Right atrium auricular region (tissue), 2 donors: ENCODE measurements at places on chromosomes 13 and 19.

- no peak overlapping the region for H3K4me3 ChIP-seq
- H3K27ac ChIP-seq = no peak overlapping the region
- no peaks in the 10 kb centered on the region for H3K36me3 ChIP-seq
- H3K27me3 ChIP-seq = no peaks in the 10 kb centered on the region
These were observed 48.3 kb upstream of the C1QTNF9B start for GRCh38 chr13:23945612-23946011.

DNA sequence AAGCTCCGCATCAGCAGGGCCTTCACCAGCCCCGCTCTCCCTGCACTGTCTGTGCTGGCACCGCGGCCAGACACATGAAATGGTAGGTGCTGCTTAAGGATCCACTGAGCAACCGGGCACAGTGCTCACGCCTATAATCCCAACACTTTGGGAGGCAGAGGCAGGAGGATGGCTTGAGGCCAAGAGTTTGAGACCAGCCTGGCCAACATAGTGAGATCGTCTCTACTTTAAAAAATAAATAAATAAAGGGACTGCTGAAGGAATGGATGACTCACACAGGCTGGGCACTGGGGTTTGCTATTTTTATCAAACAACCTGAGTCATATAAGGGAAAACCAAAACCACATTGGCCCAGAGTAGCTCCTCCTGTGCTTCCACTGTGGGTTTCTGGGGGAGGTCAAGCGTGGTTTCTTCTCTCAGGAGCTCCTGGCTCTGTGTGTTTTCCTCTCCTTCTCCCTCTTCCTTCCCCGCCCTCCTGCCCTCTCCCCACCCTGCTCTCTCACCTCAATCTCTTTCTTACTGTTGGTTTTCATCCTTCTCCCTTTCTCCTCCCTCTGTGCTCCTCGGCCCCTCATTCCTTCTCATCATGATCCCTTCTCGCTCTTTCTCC, 21.3 kb downstream of the VRK3 start:
- peaks cover 16% of the 10 kb centered on the region for H3K4me1 ChIP-seq
- H3K27me3 ChIP-seq = no peaks in the 10 kb centered on the region
- H3K27ac ChIP-seq = no peak overlapping the region
- H3K36me3 ChIP-seq = peaks cover 85% of the 10 kb centered on the region
- H3K4me3 ChIP-seq = no peak overlapping the region
- peak; percentile 77 for DNase-seq

- no peak for DNase-seq
- H3K27me3 ChIP-seq = no peaks in the 10 kb centered on the region
These were observed 344 bp upstream of the HAUS5 start for GRCh38 chr19:35612224-35612558.

DNA sequence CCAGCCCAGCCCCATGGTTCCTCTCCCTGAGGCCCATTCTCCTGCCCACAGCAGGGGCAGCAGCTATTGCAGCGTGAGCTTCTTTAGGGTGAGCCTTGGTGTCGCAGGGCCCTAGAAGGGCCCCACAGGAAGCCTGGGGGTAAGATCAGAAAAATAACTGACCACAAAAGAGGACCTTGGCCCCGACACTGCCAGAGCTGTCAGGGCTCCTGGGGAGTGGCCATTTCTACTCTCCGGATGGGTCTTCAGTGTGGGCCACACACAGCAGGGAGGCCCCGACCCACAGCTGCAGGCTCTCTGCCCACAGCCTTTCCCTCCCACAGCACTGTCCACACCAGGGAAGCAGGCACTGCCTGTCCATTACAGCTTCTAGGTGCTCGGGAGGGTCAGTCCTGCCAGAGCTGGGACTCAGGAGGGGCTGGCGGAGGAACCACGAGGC, 3.5 kb upstream of the SIGLEC8 start:
- no peaks in the 10 kb centered on the region for H3K36me3 ChIP-seq
- H3K27ac ChIP-seq = no peak overlapping the region

DNA sequence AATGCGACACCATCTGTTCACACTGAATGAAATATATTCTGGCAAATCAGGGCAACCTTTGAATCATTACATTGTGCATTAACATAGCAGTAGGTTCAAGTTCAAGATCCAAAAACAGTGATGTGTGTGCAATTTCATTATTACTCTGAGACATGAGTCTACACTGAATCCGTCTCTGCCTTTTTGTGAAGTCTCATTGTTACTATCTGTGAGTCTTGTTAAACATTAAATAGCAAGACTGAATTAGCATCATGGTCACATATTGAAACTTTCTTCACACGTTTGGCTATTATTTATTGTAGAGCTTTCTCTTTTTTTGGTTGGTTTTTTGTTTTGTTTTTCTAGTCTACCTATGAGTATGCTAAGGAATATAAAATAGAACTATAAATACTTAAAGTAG, 117.1 kb upstream of the SLITRK5 start:
- DNase-seq = no peak
- no peaks in the 10 kb centered on the region for H3K4me1 ChIP-seq
- no peaks in the 10 kb centered on the region for H3K27me3 ChIP-seq
- H3K27ac ChIP-seq = no peak overlapping the region
- no peaks in the 10 kb centered on the region for H3K36me3 ChIP-seq

- H3K4me1 ChIP-seq = no peaks in the 10 kb centered on the region
- H3K36me3 ChIP-seq = peaks cover 70% of the 10 kb centered on the region
- H3K27me3 ChIP-seq = no peaks in the 10 kb centered on the region
- H3K4me3 ChIP-seq = no peak overlapping the region
- DNase-seq = no peak
These were observed 12.7 kb downstream of the SUGT1 start for GRCh38 chr13:52665325-52665724.

DNA sequence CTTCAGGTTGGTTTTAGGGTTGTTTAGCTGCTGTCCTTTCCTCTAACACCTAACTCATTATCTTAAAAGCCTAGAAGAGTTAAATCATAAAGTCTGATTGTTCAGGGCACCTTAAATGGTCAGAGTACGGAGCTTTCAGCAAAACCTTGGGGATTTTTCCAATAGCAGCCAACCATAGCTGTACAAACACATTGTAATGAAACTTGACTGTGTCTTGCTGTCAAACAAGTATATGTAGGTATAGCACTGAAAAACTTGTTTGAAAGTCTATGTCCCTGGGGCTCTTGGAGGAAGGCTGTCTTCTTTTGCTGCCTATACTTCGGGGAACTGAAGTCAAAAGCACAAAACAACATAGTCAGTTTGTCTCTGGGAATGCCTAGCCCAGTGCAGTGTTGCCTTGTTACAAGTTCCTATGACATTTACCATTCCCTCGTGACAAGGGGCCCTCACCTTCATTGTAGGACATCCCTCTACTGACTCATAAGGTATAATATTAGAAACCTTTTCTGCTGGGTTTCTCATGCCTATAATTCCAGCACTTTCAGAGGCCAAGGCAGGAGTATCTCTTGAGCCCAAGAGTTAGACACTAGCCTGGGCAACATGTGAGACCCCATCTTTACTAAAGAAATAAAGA, 474.5 kb upstream of the NBEA start:
- no peaks in the 10 kb centered on the region for H3K27me3 ChIP-seq
- no peaks in the 10 kb centered on the region for H3K4me1 ChIP-seq
- H3K36me3 ChIP-seq = no peaks in the 10 kb centered on the region
- H3K27ac ChIP-seq = no peak overlapping the region
- no peak overlapping the region for H3K4me3 ChIP-seq

DNA sequence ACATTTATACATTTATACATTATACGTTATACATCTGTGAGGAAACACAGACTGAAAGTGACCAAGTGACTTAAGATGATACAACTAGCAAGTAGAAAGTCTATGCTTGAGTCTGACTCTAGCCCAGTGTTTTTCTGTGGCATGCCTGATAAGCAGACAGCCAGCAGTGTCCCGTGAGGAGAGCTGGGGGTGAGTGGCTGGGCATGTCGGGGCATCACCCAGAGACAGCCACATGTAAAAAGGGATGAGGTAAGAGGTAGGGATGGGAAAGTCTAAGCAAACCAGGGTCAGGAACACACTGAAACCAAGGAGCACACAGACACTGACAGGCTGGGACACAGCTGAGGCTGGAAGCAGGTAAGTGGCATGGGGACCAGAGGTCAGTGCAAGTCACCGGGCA, 333.2 kb downstream of the FOXO1 start:
- H3K36me3 ChIP-seq = no peaks in the 10 kb centered on the region
- peaks cover 12% of the 10 kb centered on the region for H3K4me1 ChIP-seq
- no peak overlapping the region for H3K27ac ChIP-seq
- H3K27me3 ChIP-seq = no peaks in the 10 kb centered on the region

DNA sequence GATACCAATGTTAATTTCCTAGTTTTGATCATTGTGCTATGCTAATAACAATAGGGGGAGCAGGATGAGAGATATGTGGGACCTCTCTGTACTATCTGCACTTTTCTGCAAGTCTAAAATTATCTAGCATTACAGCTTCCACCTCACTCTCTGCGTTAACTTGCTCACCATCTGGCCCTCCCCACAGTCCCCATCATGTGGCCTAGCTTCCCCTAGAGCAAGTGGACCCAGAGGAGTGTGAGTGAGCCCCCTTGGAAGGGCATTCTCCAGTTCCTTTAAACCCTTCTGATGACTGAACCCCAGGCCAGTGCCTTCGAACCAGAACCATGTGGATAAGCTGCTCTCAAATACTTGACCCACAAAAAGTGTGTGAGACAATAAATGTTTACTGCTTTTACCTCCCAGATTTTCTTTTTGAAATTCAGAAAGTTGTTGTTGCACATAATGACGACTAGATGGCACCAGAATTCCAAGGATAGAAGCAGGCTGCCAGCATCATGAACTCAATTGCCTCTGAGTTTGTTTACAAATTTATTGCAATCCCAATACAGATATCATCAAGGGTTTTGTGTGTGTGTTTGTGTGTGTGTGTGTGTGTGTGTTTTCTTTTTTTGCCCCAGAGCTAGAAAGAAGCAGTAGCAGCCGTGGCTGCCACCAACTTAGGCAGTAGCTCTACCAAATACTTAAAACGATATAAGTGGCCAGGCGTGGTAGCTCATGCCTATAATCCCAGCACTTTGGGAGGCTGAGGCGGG, 49.0 kb upstream of the ZNF780A start:
- no peak overlapping the region for H3K27ac ChIP-seq
- no peaks in the 10 kb centered on the region for H3K27me3 ChIP-seq
- no peak overlapping the region for H3K4me3 ChIP-seq
- H3K36me3 ChIP-seq = no peaks in the 10 kb centered on the region
- no peaks in the 10 kb centered on the region for H3K4me1 ChIP-seq

DNA sequence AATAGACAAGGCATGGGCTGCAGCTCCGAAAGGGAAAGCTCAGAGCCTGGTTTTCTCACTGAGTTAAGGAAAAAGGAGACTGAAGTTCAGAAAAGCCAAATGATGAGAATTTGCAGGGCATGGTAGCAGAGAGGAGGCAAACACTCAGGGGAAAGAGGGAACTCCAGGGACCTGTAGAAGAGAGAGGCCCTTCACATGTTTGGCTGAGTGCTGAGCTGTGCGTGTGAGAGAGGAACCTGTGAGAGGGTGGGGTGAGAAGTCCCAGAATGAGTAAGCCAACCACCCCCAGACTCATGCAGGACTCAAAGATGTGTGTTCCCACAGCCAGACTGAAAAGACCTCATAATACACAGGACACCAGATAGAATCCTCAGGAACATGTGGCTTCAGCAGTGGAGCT, 2.8 kb upstream of the CRYL1 start:
- H3K4me1 ChIP-seq = peaks cover 17% of the 10 kb centered on the region
- H3K36me3 ChIP-seq = no peaks in the 10 kb centered on the region
- no peak for DNase-seq
- no peak overlapping the region for H3K4me3 ChIP-seq

DNA sequence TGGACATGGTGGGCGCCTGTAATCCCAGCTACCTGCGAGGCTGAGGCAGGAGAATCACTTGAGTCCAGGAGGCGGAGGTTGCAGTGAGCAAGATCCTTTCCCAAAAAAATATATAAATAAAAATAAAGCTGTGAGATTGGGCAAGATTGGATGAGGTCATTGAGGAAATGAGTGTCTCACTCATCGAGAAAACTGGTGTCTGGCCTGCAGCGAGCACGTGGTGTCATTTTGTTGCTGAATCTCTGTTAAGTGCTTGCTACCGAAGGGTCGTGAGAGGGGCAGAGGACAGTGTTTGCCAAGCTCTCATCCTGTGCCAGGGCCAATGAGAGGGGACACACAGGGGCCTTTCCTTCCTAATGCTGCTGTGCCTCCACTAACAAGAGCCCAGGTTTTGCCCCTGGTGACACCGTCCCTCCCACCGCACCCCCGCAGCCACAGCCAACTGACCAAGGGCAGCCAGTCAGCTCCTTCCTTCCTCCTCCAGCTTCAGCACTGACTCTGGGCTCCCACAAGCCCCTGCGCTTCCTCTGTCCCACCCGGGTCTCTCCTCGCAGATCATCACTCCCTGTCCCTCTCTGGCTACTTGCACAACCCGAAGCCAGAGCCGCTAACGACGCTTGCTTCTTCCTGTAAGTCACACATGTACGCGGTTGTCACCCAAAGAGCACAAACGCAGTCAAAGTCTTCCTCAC, 3.2 kb downstream of the POLD1 start:
- H3K36me3 ChIP-seq = peaks cover 7% of the 10 kb centered on the region
- no peaks in the 10 kb centered on the region for H3K27me3 ChIP-seq
- no peak overlapping the region for H3K4me3 ChIP-seq
- no peak overlapping the region for H3K27ac ChIP-seq
- DNase-seq = no peak

DNA sequence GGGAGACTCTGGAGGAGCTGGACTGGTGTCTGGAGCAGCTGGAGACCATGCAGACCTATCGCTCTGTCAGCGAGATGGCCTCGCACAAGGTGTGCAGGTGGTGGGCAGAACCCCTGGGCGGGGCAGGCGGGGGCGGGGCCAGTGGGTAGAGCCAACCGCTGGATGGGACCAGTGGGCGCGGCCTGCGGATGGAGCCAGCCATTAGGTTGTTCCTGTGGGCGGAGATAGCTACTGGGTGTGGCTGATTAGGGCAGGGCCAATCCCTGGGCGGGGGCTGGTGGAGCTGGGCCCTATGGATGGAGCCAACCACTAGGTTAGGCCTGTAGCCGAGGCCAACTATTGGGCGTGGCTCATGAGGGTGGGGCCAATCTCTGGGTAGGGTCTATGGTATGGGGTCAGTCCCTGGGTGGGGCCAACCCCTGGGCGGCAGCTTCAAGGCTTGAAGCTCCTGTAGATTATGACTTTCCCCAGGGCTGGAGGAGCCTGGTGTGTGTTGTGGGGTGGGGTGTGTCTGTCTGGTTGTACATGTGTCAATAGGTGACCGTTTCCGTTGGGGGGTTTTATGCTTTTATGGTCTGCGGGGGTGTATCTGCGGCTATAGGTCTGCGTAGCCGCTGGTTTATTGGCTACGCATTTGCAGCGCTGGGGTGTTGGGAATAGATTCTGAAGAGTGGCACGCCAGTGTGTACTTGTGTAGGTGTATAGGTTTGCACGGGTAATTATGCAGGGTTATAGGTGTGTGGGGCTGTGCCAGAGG, 30.7 kb downstream of the PDE4A start:
- peaks cover 21% of the 10 kb centered on the region for H3K36me3 ChIP-seq
- H3K4me1 ChIP-seq = no peaks in the 10 kb centered on the region
- no peak overlapping the region for H3K4me3 ChIP-seq
- no peak overlapping the region for H3K27ac ChIP-seq

GRCh38 chr13:33710924-33711323, 107.0 kb upstream of the RFC3 start:
- no peak for DNase-seq
- H3K27ac ChIP-seq = no peak overlapping the region
- no peaks in the 10 kb centered on the region for H3K4me1 ChIP-seq
- no peaks in the 10 kb centered on the region for H3K27me3 ChIP-seq
- H3K36me3 ChIP-seq = no peaks in the 10 kb centered on the region

GRCh38 chr13:98390086-98390715, 186.7 kb downstream of the STK24 start:
- peak; percentile 60 for DNase-seq
- peaks cover 35% of the 10 kb centered on the region for H3K36me3 ChIP-seq
- H3K4me3 ChIP-seq = no peak overlapping the region
- no peaks in the 10 kb centered on the region for H3K4me1 ChIP-seq
- H3K27ac ChIP-seq = no peak overlapping the region
- no peaks in the 10 kb centered on the region for H3K27me3 ChIP-seq
